Aortic smooth muscle cell (primary cell): ENCODE measurements at places on chromosomes 13 and 19. TPM values are rescaled to one million over a fixed set of nuclear protein-coding genes. Genes with fewer than 3 reads are reported as not detected.

SYT3 gene
- total RNA-seq: 0.12 and 0.13 TPM in 2 replicates

ZNF729 gene
- total RNA-seq: not detected in 2 replicates

CEACAM6 gene
- not detected in 2 replicates for total RNA-seq

TIMM44 gene
- 48.4 and 54.2 TPM in 2 replicates for total RNA-seq

OLFM4 gene
- total RNA-seq: 0.19 and 0.26 TPM in 2 replicates

F10 gene
- 5.7 and 5.8 TPM in 2 replicates for total RNA-seq

LINGO3 gene
- total RNA-seq: not detected in 2 replicates

CLEC11A gene
- total RNA-seq: 26.0 and 68.1 TPM in 2 replicates

PALM gene
- total RNA-seq: 2.1 and 5.8 TPM in 2 replicates

KIR3DL1 gene
- not detected in 2 replicates for total RNA-seq
